Iris pigment epithelial cell (primary cell): ENCODE measurements at places on chromosomes 1 and 21.
A peak's percentile ranks its signal among the peaks of the same experiment; 100 is the strongest.

DNA sequence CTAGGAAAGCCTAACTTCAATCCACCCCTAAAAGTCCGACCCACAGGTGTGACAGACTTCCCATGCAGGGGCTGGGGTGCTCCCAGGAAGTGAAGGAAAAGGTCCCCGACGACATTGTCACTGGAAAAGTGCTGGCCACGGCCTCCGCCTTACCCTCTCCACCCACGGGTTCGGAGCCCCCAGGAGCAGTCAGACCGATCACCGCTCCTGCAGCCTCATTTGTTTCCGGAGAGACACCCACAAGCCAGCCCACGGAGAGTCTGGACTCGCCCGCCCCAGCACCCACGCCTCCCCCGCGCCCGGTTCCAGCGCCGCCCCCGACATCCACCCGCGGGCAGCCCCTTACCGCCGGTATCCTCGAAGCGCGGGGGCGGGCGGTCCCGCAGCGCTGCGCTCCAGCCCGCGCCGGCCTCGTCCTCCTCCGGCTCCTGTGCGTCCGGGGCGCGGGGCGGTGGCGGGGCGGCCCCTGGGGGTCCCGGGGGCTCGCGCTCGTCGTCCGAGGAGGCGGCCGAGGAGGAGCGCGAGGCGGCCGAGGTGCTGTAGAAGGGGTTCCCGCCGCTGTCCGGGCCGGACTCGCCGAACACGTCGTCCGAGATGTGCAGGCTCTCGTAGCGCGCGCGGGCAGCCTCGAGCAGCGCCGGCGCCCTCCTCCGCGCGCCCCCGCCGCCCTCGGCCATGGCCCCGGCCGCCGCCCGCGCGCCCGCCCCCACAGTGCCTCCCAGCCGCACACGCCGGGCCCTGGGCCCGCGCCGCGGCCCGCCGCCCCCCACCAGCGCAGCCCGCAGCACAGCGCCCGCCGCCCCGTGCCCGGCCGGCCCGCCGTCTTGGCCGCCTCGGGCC lies 660 bp downstream of the PGBD5 start:
- DNase-seq = peak; percentile 10

- no peak for DNase-seq
These were observed 7.6 kb downstream of the DFFB start for GRCh38 chr1:3864884-3865283.

- no peak for DNase-seq
These were observed 371.6 kb downstream of the AMY1C start for GRCh38 chr1:104121271-104121670.

DNA sequence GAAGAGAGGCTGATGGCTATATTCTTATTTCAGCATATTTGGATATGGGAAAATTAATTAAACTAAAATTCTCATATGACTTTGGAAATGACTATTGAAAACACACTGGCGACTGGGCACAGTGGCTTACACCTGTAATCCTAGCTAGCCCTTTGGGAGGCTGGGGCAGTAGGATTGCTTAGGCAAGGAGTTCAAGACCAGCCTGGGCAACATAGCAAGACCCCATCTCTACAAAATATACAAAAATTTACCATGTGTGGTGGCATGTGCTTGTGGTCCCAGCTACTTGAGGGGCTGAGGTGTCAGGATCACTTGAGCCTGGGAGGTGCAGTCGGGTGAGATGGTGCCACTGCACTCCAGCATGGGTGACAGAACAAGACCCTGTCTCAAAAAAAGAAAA lies 26.2 kb downstream of the HS2ST1 start:
- no peak for DNase-seq

GRCh38 chr1:205421798-205422197 lies at the start of gene LEMD1:
TSS of gene LEMD1 (minus strand) at chr1:205422056. CDS start at chr1:205420536, 1,520 bp downstream.
- no peak for DNase-seq

GRCh38 chr1:243719476-243719875 lies 130.6 kb downstream of the AKT3 start:
- DNase-seq = no peak

DNA sequence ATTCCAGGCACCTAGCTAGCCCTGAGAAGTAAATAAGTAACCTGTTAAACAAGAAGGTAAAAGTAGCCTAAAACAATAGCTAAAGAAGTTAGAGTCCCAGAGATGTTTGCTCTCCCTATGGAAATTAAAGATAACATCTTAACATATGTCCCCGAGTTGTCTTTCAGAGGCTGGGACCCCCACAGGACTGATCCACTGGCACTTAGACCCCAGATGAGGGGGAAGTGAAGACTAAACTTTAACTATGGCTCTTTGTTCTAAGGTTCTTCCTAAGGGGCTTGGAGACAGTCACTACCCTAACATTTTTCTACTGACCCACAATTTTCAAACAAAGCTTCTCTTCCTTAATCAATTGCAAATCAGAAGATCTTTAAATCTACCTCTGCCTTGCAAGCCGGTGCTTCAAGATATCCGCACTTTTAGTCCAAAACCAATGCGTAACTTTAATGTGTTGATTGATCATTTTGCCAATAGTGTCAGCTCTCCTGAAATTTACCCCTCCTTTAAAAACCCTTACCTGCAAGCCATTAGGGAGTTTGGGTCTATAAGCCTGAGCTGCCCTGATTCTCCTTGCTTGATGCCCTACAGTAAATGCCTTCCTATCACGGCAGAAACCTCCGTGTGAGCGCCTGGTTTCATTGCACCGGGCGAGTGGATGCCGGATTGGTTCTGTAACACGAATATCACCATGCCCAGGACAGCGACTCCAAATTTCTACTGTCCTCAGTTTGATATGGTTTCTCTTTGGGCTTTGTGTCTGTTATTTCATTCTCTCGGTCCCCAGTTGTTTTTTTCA lies 404.4 kb downstream of the SIPA1L2 start:
- no peak for DNase-seq

DNA sequence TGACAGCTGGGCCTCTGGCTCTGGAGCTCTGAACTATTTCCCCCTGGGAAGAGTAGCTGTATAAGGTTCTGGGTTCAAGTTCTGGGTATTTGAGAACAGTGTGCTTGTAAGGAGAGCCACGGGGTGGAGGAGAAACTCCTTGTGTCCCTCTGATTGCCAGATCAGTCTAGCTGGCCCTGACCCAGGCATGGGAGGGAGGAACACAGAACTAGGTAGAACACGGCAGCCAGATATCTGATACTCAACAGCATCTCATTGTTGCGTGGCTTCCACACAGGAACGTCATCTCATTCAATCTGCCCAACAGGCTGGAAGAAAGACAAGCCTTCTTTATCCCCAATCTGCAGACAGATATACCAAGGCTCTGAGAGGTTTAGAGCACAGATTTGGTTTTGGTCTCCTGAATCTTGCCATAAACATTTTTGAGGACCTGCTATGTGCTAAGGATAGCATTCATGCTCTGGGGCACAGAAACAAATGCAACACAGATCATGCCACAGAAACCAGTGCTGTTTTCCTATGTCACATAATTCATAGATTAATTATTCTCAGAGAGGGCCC lies 83.8 kb downstream of the PLXNA2 start:
- no peak for DNase-seq

DNA sequence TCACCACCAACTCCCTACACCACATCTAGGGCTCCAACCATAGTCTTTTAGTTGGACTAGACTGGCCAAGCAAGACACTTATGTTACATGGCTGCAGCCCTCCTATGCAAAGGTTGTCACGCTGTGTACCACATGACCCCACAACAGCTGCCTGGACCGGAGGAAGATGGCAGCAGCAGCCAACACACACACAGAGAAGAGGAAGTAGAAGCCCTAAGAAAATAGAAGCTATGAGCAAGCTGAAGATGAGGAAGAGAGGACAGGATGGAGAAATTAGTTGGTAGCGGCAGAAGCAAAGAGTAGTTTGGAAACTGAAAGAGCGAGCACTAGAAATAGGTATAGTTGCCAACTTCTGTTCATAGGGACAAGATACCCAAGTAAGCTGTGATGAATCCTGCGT lies 60.8 kb upstream of the RALGPS2 start:
- DNase-seq = no peak

DNA sequence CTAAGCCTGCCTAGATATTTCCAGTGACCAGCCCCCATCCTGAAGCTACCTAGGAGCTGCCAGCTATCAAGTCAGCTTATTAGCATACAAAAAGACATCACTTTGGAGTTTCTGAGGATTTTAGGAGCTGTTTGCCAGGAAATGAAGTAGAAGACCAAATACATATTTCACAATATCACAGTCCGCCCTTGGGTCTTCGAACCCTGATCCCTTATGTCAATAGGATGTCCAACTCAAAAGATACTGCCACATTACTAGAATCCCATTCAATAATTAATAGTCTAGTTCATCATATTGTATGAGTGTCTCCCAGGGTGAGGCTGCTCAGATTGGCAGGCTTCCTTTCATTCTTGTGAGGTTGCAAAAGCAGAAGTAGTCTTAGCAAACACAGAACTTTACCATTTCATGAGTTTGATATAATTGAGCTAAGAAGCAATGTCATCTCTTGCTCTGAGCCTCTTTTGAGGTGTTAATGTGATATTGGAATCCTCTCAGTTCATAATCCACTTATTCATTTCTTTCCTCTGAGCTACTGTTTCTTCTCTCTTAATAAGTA lies 13.6 kb downstream of the IPO9 start:
- DNase-seq = peak; percentile 41

DNA sequence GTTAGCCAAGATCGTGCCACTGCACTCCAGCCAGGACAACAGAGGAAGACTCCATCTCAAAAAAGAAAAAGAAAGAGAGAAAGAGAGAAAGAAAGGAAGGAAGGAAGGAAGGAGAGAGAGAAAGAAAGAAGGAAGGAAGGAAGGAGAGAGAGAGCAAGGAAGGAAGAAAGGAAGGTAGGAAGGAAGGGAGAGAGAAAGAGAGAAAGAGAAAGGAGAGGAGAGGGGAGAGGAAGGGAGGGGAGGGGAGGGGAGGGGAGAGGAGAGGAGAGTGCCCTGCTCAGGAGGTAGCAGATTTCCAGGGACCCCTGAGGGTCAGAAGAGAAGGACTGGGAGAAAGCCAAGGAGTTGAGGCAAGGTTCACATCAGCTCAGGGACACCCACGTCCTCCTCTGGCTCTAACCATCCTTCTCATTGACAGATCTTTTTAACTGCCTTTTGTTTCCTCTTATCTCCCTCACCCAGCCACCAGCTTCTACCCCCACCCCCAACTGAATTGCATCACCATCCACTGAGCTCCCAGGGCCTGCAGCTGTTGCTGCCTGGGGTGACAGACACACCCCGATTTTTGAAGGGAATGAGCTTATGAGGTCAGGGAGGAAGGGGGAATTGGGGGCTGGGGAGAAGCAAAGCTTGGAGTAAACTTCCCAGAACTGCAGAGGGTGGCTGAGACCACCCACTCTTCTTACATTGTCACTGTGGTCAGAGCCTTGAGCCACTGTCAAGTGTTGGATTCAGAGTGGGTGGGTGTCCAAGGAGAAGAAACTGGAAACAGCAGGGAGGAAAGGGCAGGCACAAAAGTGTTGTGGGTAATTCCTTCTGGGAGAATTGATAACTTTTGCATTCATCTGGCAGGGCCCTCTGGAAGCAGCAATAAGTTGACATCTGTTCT lies 91.6 kb downstream of the GLUL start:
- peak; percentile 10 for DNase-seq

GRCh38 chr1:29767769-29768425 lies 531.6 kb downstream of the PTPRU start:
- DNase-seq = no peak

- peak; percentile 11 for DNase-seq
These were observed 66.1 kb downstream of the TMEM53 start for GRCh38 chr1:44608141-44608540.

GRCh38 chr1:10629816-10630571 lies 155.2 kb downstream of the PEX14 start:
- no peak for DNase-seq

- DNase-seq = no peak
These were observed 110.2 kb downstream of the FCRL5 start for GRCh38 chr1:157442065-157442464.

- no peak for DNase-seq
These were observed 31.5 kb upstream of the XPR1 start for GRCh38 chr1:180600343-180600742.

- DNase-seq = no peak
These were observed 75.6 kb downstream of the PIGK start for GRCh38 chr1:77143529-77144121.

DNA sequence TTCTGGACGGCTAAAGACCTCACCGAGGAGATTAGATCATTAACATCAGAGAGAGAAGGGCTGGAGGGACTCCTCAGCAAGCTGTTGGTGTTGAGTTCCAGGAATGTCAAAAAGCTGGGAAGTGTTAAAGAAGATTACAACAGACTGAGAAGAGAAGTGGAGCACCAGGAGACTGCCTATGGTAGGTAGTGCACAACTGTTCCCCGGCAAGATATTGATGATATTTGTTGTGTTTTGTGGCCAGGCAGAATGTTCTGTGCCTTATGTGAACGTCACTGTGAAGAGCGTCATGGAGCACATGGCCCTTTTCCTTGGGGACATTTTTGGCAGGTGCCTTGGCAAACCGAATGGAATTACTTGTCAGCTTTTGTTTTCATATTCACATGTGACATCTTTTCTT lies 191.7 kb downstream of the DISC1 start:
- DNase-seq = no peak

GRCh38 chr1:116544588-116545358 lies 26.1 kb downstream of the CD58 start:
- no peak for DNase-seq

DNA sequence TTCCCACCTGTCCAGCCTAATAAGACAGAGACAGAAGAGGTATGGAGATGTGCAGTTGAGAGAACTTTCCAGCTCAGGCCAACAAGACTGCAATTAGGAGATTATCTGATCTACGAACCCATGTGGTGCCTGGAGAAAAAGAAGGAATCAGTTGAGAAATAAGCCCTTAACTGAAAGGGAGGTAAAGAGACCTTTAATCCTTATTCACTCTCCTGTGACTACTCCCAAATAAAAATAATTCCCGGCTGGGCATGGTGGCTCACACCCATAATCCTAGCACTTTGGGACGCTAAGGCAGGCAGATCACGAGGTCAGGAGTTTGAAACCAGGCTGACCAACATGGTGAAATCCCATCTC lies 31.9 kb upstream of the SARS1 start:
- no peak for DNase-seq

DNA sequence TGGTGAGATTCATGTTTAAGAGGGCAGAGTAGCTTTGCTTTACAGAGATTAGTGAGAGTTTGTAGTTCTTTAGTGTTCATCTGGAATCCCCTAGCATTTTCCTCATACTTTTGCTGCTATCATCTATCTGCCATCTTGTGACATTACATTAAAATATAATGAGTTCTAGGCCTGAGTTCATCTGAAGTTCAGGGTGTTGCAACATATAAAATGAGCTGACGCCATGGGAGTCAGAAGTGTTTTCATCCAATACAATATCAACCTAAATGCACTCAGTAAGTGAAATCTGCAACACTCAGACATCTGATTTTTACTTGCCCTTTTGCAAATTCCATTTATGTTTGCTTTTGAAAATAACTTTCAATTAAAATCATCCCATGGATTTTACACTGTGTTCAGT lies 153.8 kb downstream of the NTNG1 start:
- DNase-seq = no peak

DNA sequence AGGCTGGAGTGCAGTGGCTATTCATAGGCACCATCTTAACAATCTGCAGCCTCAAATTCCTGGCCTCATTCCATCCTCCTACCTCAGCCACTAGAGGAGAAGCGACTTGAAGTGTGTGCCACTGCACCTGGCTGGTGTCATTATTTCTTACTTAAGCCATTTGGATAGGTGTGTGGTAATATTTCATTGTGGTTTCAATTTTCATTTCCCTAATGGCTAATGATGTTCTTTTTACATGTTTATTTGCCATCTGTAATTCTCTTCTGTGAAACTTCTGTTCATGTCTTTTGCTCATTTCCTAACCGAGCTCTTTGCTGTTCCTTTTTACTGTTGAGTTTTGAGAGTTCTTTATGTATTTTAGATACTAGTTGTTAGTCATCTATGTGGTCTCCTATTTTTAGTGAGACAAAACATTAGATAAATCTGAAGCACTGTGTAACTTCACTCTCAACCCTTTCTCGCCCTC lies 66.8 kb downstream of the SLC27A3 start:
- DNase-seq = peak; percentile 19
